Activated CD8-positive, alpha-beta memory T cell treated with anti-CD3 and anti-CD28 coated beads, Interleukin-2, amount 50 U/mL, for 4 hours (primary cell): ENCODE measurements at places on chromosomes 5 and 9.

- no peak for DNase-seq
These were observed 62.5 kb downstream of the FXN start for GRCh38 chr9:69097923-69098593.

DNA sequence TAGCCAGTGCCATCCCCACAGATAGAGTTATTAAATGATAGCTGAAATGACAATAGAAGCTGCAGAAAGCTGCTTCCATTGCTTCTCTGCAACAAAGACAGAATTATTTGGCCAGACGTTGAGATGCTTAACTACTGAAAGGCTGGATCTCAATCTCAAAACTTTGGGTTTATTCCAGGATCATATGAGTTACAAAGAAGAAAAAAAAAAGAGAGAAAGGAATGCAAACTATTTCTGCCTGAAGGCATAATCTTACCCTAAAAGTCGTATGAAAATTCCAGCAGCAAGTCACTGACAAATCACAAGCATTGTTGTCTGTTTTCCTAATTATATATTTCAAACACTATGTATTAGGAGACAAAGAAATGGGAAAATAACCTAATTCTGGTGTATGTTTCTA lies 12.8 kb upstream of the TYRP1 start:
- no peak for DNase-seq

DNA sequence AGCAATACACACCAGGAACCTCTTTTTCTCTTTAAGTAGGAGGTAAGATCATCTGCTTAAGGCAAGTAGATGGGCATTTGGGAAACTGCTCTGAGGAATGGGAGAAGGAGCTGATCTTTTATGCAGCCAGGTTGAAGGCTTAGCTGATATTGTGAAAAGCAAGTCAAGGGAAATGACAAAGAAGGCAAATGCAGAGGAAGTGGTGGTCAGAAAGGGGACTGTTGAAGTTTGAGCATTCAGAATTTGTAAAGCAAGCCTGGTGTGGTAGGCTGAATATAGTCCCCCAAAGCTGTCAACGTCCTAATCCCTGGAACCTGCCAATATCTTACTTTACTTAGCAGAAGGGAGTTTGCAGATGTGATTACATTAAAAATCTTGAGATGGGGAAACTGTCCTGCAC lies 128.9 kb downstream of the ADAMTS12 start:
- DNase-seq: no peak

DNA sequence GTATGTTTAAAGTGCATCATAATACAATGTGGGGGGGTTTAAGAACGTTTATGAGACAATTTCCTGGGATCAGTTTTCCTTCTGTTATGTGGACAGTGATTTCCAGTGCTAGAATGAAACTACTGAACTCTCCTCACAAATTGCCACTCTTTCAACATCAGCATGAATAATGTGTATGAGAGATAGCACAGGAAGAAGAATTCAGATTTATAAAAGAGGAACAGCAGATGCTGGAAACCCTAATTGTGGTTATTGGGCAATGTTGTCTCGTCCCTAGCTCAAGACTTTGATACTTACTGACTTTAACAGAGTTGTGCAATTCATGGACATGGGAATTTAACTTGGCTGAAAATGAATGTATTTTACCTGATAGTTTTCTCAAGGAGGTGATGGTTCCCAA lies 410.8 kb upstream of the MEF2C start:
- DNase-seq: no peak

DNA sequence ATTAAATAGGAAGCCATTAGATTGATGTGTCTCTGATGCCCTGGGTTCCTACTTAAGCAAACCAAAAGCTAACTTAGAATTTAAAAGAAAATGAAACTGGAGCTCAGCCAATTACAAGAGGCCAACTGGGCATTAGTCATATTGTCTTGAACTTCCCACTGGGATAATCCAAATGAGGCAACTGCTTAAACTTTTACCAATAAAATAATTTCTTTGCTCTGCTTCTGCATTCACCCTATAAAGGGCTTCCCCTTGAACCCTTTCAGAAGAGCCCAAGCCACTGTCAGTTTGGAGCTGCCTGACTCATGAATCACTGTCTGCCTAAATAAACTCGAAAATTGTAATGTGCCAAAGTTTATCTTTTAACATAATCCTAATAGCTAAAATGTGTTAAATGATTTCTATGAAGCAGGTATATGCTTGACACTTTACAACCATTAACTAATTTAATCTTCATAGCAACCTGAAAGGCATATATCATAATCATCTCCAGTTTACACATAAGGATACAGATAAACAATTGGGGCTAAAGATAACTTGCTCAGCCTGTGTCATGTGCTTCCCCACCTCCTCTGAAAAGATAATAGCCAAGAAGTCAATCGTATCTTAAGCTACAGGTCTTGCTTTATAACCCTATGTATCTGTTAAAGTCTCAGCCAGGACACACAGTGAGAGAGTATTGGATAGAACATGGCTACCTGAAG lies 11.5 kb downstream of the GPR150 start:
- DNase-seq: no peak
